ENCODE measurements at places on chromosomes 7 and 10.

DNA sequence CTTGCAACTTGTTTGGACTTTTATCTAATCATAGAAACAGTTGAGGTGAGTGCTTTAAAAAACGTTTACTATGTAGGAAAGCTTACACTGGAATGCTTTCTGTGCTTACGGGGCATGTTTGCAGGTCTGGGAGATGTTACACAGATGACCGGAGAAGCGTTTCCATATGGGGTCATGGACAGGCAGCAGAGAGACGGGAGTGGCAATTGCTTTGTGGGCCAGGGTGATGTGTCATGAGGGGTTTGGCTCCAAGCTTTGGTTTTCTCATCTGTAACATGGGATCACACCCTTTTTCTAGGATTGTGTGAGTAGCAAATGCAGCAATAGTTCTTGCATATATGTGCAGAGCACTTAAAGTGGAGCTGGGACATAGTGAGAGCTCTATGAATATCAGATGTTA, 174.8 kb upstream of the MKI67 start:
- DNase-seq, result no peak

- no peak for DNase-seq
Measured at GRCh38 chr7:45609180-45609579, 35.0 kb downstream of the ADCY1 start.

GRCh38 chr7:122750389-122750788, 47.7 kb upstream of the RNF148 start:
- DNase-seq, result no peak

DNA sequence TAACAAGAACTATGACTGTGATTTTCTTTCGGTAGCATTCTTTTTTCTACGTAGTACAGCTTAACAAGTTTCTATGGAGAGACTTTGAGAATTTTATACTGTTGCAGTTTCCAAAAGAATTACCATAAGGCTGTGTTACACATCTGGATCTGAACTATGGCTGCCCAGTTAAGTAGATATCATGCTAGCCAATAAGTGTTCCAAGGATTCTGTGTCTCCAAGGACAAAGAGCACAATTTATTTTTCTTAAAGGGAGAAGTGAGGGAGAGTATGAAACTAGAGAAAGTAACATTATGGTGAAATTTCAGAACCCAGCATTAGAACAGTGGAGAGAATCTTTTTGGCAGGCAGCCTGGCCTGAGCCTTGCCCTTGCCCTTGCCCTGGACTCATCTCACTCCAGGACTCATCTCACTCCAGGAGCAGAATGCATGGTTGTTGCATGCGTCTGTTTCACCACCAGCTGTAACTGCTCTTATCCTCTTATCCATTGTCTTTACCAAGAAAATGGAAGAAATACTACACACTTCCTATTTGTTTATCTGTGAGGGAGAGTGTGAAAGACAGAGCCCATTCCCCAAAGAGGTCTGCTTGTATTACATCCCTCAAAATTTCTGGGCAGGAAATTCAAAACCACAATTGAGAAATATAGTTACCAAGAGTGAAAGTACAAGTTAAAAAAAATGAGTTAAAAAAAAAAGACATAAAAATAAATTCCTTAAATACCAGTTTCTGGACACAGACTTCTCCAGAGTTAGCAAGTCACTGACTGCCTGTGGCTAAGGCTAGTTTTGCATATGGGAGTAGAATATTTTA, 1067.5 kb downstream of the NRG3 start:
- DNase-seq, result no peak

- no peak for DNase-seq
Measured at GRCh38 chr7:104130726-104131125, 77.1 kb downstream of the ORC5 start.

- DNase-seq, result no peak
Measured at GRCh38 chr10:80540981-80541750, 3.5 kb downstream of the SH2D4B start.

GRCh38 chr10:72330069-72330426, 24.7 kb downstream of the DNAJB12 start:
- DNase-seq, result no peak

- no peak for DNase-seq
Measured at GRCh38 chr7:50664461-50664922, 99.3 kb upstream of the DDC start.

All from CD8-positive, alpha-beta T cell (primary cell).